A549 treated with DMSO at 1 μM for 4 hours (cell line): ENCODE measurements at places on chromosomes 2 and 18. TPM values are rescaled to one million over a fixed set of nuclear protein-coding genes. Genes with fewer than 3 reads are reported as not detected.

The UCN gene
- 0.55 to 2.6 TPM (median 1.8 TPM) in 5 replicates for total RNA-seq

The DNAJC5G gene
- total RNA-seq, result not detected in 5 replicates

The RNF152 gene
- total RNA-seq, result 0.01 to 0.16 TPM (median 0.01 TPM) in 3 of 5 replicates, not detected in the others

The CROCC2 gene
- total RNA-seq, result not detected in 5 replicates

The TMEM169 gene
- total RNA-seq, result 0.40 to 0.91 TPM (median 0.63 TPM) in 5 replicates

The ALK gene
- 0.04 TPM in 1 of 5 replicates, not detected in the others for total RNA-seq

The SNTG2 gene
- not detected in 5 replicates for total RNA-seq

The DSC2 gene
- 1.2 to 2.0 TPM (median 1.5 TPM) in 5 replicates for total RNA-seq

The MC2R gene
- not detected in 5 replicates for total RNA-seq

The SPHKAP gene
- not detected in 5 replicates for total RNA-seq

The KCMF1 gene
- total RNA-seq, result 87.0 to 101 TPM (median 93.2 TPM) in 5 replicates

The UGT1A7 gene
- total RNA-seq, result 3.6 to 6.6 TPM (median 4.5 TPM) in 5 replicates

The SMYD1 gene
- not detected in 5 replicates for total RNA-seq

The KCNG2 gene
- total RNA-seq, result not detected in 5 replicates

The FHOD3 gene
- 2.3 to 2.8 TPM (median 2.4 TPM) in 5 replicates for total RNA-seq

The STARD6 gene
- total RNA-seq, result not detected in 5 replicates

The DCDC2C gene
- 0.15 to 0.50 TPM (median 0.36 TPM) in 5 replicates for total RNA-seq

The ANKRD30B gene
- not detected in 5 replicates for total RNA-seq

The EPC2 gene
- total RNA-seq, result 10.4 to 12.6 TPM (median 11.7 TPM) in 5 replicates

The GALNT14 gene
- 45.1 to 52.5 TPM (median 49.1 TPM) in 5 replicates for total RNA-seq

The MAP2 gene
- total RNA-seq, result 0.28 to 0.72 TPM (median 0.50 TPM) in 5 replicates

The CHST9 gene
- not detected in 5 replicates for total RNA-seq

The FAM168B gene
- 86.7 to 102 TPM (median 97.8 TPM) in 5 replicates for total RNA-seq

The UGT1A1 gene
- total RNA-seq, result 0.68 to 0.96 TPM (median 0.88 TPM) in 5 replicates

The GREB1 gene
- total RNA-seq, result 2.4 to 3.7 TPM (median 3.2 TPM) in 5 replicates

The GPR39 gene
- total RNA-seq, result 8.5 to 12.1 TPM (median 11.9 TPM) in 5 replicates

The KIF1A gene
- 0.62 to 0.84 TPM (median 0.78 TPM) in 5 replicates for total RNA-seq

The PASK gene
- 6.4 to 9.9 TPM (median 8.7 TPM) in 5 replicates for total RNA-seq

The GLI2 gene
- 21.5 to 30.4 TPM (median 26.2 TPM) in 5 replicates for total RNA-seq

The ANTXR1 gene
- 122 to 178 TPM (median 163 TPM) in 5 replicates for total RNA-seq

The FBXO48 gene
- total RNA-seq, result 0.49 to 0.81 TPM (median 0.71 TPM) in 5 replicates

The PSMA8 gene
- total RNA-seq, result not detected in 5 replicates

The EFHD1 gene
- 1.6 to 2.6 TPM (median 1.9 TPM) in 5 replicates for total RNA-seq

The NOSTRIN gene
- total RNA-seq, result 1.4 to 2.2 TPM (median 1.9 TPM) in 5 replicates

The NMS gene
- not detected in 5 replicates for total RNA-seq
